ENCODE measurements at places on chromosomes 16 and 17.

DNA sequence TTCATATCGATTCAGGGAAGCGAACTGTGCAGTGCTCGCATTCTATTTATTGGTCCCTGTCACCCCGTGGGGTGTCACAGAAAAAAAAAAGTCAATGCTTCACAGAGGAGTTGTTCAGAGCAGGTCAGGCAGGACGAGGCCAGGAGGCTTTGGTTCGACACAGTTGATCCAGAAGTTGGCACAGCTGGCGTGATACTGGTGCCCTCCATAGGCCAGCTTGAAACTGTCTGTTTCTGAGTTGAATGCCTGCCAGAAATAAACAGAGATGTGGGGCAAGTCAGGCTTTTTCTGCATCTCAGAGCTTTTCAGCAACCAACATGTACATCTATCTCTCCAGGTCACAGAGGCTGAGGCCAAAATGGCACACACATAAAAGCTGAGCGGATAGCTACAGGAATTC lies 29.1 kb downstream of the DUSP14 start:
- DNase-seq, result no peak

DNA sequence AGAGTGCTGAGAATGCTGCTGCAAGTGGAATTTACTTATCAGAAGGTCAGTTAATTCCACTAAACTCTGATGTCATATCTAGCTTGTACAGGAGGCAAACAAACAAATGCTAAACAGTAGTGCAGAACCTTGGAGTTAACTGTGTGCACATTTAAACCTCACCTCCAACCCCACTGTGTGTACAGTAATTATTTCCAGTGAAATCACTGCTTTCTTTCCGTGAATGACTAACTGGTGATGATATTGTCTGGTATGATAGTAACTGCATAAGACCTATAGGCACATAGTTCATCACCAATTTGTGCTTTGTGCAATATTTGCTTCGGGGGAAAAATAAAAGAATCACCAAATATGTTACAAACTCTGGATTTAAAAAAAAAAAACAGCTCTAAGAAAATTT lies 492.5 kb upstream of the HSBP1 start:
- no peak for DNase-seq

GRCh38 chr17:80908776-80909175 lies 82.9 kb upstream of the CHMP6 start:
- DNase-seq, result no peak

GRCh38 chr17:82614095-82614631 lies 34.1 kb downstream of the WDR45B start:
- no peak for DNase-seq

DNA sequence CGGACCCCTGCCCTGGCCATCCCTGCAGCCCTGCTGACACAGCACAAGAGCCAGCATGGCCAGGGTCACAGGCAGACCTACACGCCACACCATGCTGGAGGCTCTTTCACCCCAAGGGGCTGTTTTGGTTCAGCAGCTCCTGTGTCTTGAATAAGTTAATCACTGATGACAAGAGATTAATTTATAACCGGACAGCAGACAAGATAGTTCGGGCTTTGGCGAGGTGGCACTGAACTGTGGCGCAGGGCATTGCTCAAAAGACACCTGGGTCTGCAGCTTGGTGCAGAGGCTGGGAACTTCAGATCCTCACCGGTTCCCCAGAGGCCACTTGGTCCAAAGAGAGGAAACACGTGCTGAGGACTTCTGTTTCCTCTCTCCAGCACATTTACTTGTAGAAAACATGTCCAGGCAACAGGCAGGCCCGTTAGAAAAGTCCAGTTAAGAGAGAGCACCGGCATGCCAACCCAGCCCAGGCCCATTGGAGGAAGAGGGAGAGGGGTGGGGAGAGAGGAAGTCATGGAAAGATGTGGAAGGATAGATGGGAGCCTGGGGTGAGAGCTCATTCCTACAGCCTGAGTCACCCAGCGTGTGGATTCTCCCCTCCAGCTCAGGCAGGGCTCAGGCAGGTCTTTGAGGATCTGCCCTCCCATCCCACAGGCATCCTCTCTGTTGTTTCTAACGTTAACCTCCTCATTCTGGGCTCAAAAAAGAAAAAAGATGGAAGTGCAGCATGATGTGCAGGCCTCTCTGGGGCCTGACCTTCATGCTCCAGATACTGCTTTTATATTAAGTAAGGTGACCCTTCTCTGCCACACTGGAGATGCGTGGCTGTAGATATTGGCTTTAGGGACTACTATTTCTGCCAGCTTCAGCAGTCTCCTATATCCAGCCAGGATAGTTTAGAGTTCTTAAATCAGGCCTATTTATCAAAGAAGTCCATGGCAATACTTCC lies 80.0 kb upstream of the HNF1B start:
- peak; percentile 21 for DNase-seq

DNA sequence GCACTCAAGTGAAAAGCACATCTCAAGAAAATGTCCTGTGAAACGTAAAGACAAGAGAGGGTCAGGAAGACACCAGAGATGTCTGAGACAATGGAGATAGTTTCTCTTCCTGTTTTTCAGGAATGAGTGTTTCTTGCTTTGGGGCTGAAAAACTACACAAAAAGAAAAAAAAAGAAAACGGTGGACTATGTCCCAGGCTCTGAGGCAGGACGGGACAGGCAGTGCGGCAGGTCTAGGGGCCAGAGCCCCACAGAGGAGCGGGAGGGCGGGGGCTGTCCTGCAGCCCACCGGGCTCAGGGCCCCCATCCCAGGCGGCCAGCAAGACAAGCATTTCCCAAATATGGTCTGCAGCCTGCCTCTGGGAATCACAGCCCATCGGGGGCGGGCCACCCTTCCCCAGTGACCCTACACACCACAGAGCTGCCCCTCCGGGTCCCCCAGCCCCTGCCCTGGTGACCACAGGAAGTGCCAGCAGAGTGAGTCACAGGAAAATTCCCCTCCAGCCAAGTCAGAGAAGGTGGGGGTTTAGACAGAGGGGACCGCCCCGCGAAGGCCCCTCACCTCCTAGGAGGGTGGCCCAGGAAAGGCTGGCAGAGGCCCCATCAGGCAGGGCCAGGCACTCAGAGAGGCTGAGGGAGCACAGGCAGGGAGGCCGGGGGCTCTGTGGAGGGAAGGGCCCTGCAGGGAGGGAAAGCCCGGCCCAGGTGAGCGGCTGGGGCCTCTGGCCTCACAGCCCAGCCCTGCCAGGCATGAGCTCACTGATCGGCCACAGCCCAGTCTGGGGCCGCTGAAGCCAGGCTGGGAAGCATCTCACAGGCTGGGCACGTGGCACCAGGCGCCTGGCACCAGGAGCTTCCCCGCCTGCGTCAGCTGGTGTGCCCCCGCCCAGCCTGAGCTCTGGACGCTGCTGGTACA lies 6.3 kb downstream of the BCAR1 start:
- DNase-seq, result no peak

DNA sequence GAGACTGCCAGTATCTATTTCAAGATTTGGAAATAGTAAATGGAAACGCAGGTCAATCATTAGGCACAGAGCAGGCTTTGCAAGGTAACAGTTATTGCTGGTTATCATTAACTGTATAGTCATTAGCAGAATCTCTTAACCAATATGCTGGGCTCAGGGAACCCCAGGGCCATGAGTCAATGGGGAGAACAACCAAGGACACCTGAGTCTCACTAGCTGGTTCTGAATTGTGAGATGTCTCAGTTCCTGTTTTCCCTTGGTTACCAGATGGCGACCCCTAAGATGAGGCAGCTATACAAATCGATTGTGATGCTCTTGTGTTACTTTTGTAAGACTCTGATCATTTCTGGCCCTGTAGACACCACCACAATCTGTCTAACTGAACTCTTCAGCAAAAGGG lies 385.3 kb downstream of the HAPSTR1 start:
- DNase-seq, result no peak

DNA sequence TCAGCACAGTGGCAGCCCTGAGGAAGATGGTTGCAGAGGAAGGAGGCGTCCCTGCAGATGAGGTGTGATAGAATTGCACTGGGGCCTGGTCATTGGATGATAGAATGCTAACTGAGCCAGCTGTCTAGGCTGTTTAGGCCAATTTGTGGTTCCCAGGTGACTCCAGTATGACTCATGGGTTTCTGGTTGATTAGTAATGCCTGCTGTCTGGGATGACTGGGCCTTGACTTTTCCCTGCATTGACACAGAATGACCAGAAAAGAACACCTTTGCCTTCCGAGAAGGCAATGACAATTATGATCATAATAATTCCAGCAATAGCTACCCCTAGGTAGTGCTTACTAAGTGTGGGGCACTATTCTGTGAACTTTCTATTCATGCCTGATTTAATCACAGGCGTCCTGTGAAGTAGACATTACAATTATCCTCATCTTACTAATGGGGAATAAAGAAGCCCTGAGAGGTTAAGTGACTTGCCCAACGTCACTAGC lies 31.5 kb downstream of the USP43 start:
- no peak for DNase-seq

DNA sequence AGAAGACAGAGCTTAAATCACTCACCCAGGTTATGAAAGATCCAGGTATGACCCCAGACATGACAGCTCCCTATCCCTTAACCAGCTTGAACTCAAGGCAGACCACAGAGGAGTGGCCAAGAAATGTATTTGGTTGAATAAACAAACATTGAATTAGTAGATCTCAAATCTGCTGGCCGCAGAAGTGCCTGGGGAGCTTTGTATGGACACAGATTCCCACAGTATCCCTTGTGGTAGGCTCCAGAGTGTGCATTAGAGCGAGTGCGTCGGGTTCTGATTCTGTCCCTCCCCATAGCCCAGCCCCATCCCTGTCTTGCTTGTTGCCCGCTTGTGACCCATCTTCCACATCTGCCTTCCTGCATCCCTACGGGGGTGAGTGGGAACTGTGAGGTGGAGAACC lies 118.8 kb upstream of the FOXF1 start:
- no peak for DNase-seq

DNA sequence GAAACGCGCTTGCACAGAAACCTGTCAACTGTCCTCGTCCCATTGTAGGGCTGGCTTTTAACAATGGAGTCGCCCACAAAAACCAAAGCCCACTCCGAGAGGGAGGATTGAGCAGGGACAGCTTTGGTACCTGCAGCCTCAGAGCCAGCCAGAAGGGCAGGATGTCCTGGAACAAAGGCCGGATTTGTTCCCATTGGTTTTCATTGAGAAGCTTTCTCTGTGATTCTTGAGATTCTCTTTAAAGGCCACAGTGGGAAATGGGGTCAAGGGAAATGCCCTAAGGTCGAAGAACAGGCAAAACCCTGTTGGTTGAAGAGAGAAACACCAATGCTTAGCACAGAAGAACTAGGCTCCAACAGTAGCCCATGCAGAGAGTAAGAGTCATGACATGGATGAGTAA lies 65.4 kb downstream of the C16orf78 start:
- no peak for DNase-seq

- no peak for DNase-seq
Measured at GRCh38 chr17:48954300-48954755, 9.7 kb upstream of the SNF8 start.

DNA sequence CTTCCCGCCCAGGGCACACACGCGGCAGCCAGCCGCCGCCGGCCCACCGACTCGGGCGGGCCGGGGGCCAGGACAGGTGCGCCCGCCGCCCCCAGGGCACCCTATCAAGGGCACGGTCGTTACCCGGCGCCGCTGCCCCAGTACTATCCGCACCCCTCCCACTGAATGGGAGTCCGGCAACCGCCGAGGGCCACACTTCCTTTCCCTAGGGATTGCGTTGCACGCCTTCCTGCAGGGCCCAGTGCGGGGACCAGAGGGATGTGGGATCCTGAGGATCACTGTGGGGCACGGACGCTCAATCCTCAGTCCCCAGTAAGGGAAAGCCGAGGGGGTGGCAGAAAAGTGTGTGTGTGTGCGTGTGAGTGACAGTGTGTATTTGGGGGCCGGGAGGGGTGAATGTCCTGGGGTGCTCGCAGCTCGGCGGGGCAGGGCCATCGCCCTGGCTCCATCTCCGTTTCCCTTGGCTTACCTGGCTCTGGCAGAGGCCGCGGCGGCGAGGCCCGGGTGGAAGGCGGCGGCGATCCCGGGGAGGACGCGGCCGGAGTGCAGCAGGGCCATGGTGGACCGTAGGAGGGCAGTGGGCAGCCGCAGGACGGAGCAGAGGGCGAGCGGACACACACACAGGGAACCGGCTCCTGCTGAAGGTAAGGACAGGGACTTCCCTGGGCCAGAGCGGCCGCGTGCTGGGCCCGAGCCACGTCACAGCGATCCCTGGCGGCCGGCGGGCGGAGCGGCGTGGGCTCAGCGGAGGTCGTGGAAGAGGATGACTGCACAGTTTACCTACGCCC lies at the start of gene GOT2:
GOT2 (minus strand) TSS at position 646 of the 788 bp plus-strand sequence; CDS start at position 558, 88 bp downstream.
- DNase-seq, result peak; percentile 89
